Suprapubic skin (tissue), 4 donors: ENCODE measurements at places on chromosomes 2 and 18. TPM values are rescaled to one million over a fixed set of nuclear protein-coding genes. Genes with fewer than 3 reads are reported as not detected.

DNA sequence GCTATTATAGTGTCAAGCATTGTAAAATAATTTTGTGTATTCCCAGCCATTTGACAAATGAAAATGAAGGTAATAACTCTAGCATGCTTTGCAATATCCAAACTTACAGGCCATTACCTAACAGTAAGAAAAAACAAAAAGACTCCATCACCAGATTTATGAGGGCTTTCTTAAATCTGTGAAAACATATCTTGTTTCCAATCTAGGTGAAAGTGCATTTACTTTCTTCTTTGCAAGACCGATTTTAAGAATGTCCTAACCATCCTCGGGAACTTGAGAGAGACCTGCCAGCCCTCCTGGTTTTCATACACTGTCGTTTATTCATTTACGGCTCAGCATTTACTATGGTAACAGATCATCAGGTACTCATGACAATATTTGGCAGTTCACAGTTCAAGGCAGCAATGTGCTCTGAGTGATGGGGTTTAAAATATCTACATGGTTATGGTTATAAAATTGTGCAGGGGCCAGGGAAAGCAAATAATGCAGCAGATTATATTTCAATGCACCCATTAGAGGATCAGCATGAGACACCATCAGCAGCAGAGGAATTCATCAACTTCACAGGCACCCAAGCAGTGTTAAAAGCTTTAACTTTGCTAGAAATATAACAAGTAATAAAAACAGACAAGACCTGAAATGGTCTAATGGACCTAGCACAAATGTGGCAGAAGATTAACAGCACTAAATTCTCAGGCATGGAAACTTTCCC lies 34.4 kb upstream of the PARD3B start:
- DNase-seq = no peak

DNA sequence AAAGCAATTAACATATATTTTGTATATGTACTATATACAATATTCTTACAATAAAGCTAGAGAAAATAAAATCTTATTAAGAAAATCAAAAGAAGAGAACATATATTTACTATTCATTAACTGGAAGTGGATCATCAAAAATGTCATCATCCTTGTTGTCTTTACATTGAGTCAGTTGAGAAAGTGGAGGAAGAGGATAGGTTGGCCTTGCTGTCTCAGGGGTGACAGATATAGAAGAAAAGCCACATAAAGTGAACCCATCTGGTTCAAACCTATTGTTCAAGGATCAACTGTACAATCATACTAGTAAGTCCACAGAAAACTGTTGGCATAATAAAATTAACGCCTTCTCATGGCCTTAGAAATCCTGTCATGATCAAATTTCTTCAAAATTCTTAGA lies 26.6 kb downstream of the SESTD1 start:
- DNase-seq = no peak

- DNase-seq = no peak
Measured at GRCh38 chr2:124804014-124804940, 779.2 kb downstream of the CNTNAP5 start.

GRCh38 chr2:101811226-101812015 lies 113.9 kb downstream of the MAP4K4 start:
- DNase-seq = no peak

DNA sequence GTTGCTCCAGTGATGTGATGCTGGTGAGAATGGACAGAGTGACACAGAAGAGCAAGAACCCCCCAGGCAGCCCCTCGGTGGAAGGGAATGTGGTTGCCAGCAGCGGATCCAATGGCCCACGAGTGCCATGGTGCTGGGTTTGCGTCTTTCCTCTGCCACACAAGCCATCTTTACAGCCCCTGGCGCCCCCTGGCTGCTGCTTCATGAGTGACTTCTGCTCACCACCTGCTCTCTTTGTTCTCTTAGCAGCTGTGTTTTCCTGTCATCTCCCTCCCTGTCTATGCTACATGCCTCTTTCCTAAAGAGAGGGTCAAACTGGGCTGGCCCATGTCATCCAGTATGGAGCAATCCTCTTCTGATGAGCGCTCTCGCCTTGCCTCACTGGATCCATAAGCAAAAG lies 300.0 kb upstream of the SMIM21 start:
- no peak for DNase-seq

- no peak for DNase-seq
Measured at GRCh38 chr2:105843476-105844374, 99.0 kb downstream of the NCK2 start.

DNA sequence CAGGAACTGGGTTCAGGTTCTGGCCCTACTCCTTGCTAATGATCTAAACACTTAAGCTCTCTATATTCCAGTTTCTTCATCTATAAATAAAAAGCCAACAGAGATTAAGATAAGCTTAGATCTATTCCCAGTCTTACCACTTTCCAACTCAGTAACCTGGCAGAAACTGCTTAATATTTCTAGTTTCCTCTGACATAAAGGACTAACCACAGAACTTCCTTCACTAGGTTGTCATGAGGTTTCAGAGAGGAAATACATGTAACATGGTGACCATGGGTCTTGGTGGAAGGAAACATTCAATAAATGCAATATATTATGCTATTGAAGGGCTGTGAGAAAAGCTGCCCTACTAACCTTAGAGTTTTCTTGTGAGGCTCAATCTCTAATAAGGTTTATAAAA lies 114.4 kb upstream of the PDE1A start:
- no peak for DNase-seq

- no peak for DNase-seq
Measured at GRCh38 chr2:69570474-69570873, 73.1 kb downstream of the AAK1 start.

DNA sequence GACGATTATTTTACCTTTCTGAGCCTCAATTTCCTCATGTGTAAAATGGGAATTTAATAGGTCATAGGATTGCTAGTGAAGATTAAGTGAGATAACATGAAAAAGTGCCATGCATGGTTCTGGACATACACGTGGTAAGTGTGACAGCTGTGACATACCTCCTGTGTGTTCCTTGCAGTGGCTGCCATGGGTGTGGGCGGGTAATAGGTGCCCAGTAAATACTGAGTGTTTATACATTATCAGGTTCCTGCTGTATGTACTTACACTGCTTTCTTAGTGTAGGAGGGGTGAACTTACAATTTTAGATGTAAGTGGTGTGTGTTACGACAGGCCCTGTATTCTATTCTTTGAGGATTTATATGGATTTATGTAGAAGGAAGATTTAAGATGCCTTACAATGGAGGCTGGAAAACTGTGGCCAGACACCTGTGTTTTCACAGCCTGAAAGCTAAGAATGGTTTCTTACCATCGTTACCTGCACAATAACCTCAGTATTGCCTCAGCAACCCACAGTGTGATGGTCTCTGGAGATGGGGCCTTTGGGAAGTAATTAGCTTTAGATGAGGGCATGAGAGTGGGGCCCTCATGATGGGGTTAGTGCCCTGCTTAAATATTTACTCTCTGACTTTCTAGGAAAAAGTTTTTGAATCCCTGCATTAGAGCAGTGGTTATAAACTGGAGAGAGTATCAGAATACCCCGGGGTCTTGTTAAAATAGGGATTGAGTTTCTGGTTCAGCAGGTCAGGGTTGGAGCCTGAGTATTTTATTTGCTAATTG lies 78.1 kb downstream of the ASAP2 start:
- no peak for DNase-seq

- DNase-seq = no peak
Measured at GRCh38 chr2:175576875-175577274, 395.4 kb upstream of the ATP5MC3 start.

GRCh38 chr2:62663411-62663810 lies 42.1 kb upstream of the EHBP1 start:
- DNase-seq = no peak

The GPR35 gene
- total RNA-seq = 1.4 TPM

The PROKR1 gene
- 0.24 TPM for total RNA-seq

The ELOA2 gene
- total RNA-seq = not detected

The PEX13 gene
- total RNA-seq = 39.2 TPM

The SLC23A3 gene
- total RNA-seq = 3.2 TPM

The SPC25 gene
- 1.2 TPM for total RNA-seq
